ENCODE measurements at places on chromosomes 7 and 10.

- DNase-seq: no peak
Observed at GRCh38 chr7:104922182-104923009, 91.6 kb upstream of the KMT2E start.

DNA sequence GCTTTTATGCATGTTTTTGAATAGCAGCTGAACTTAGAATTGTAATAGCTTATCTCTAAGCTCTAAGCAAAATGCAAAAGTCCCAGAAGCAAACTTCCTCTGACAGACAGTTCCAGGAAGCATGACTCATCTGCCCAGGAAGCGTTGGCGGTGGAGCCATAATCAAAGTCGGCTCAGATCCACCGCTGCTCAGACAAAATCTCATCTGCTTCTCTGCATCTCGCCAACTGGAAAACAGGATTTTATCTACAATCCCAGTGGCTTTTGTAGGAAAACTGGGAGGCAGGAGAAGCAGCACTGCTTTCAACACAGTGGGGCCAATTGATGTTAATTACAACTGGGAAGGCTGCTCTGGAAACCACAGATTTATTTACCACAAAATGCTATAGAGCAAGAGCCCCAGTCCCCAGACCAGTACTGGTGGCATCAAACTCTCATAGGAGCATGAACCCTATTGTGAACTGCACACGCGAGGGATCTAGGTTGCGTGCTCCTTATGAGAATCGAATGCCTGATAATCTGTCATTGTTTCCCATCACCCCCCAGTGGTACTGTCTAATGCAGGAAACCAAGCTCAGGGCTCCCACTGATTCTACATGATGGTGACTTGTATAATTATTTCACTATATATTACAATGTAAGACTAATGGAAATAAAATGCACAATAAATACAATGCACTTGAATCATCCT, 99.9 kb downstream of the CUBN start:
- no peak for DNase-seq

- peak; percentile 29 for DNase-seq
Observed at GRCh38 chr10:96794836-96795733, 37.0 kb upstream of the LCOR start.

DNA sequence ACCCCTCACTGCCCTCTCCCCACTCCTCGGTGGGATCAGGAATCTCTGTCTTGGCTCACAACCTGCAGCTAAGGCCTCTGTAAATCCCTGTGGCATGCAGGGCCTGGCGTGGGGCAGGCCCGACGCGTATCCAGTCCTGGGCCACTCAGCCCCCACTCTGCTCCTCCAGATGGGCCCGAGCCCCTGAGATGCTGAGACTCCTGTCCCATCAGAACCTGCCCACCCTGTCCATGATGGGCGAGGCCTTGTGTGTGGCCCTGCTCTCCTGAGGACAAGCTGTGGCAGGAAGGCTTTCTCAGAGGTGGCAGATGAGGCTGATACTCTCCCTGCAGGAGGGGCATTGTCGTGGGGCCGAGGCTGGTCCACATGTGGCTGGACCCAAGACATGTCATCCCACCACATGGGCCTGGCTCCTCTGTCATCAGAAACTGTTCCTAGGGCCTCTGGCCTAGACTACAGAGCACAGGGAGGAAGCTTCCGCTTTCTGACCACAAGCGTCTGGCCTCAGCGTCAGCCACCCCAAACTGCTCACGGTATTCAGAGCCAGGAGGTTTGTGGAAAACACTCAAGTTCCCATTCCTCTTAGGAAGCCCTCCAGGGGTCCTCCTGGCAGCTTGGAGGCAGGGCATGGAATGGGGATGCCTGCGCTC, 6.0 kb downstream of the ALOX5 start:
- no peak for DNase-seq

- DNase-seq: peak; percentile 31
Observed at GRCh38 chr10:20257422-20257821, 441.2 kb downstream of the PLXDC2 start.

DNA sequence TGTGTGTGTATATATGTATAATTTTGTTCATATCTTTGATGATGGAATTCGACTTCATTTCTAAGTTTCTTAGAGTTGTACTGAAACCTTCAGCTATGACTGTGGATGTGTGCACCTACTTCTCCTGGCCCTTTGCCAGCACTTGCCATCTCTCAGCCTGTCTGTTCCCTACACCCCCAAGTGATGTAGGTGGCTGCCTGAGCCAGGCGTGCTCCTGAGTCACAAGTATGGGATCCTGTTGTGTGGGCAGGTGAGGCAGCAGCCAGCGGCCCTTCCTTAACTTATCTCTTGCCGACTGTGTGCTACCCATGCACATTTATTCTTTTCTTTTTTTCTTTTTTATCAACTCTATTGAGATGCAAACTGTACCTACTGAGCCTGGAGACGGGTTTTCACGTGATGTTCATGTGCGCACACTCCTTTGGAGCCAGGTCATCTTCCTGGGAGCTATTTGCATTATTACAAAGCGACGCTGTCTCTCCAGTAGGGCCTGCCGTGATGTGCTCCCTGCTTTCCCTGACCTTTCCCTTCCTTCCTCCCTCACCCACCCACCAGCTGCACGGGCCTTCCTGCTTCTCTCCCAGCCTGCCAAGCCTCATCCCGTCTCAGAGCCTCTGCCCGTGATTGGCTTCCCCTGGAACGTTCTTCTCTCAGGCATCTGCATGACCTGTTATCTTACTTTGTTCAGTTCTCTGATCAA, 31.3 kb upstream of the GALNT11 start:
- peak; percentile 22 for DNase-seq

DNA sequence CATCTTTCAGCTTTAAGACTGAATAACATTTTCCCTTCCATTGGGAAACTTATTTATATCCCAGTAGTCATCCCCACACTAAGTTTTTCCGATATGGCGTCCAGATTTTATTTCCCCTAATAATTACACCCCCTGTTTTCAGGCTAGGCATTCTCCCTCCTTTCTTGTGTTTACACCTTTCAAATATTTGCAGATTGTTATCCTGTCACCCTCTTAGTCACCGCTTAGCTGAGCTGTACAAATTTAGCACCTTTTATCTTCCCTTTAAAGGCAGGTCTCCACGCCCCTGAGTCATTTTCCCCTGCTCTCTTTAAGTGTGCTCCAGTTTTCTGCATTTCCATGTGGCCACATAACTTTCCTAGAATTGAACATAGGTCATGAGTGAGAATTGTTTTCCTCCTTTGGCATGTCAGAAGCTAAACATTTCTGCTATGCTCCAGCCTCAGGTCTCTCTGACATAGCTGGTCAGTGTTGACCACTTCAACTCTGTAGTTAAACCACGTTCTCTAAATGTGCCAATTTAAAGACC, 47.4 kb downstream of the LRRC4 start:
- no peak for DNase-seq

- no peak for DNase-seq
Observed at GRCh38 chr10:113278221-113278620, 274.6 kb upstream of the HABP2 start.

DNA sequence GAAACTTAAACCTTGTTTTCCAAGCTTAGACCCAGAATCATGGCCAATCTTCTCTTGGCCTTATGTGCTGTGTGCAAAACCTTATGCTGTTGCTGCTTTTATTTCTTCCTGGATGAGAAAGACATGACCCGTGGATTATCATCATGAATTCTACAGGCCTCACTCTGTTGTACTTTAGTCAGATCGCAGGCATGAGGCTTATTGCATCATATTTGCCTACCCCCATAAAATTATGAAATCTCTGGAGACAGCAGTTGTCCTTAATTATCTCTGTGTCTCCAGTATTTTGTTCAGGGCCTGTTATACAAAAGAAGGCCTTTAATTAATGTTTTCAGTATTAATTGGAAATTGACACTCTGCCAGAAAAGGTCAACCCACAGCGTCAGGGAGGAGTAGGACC, 71.6 kb downstream of the PLCE1 start:
- no peak for DNase-seq

DNA sequence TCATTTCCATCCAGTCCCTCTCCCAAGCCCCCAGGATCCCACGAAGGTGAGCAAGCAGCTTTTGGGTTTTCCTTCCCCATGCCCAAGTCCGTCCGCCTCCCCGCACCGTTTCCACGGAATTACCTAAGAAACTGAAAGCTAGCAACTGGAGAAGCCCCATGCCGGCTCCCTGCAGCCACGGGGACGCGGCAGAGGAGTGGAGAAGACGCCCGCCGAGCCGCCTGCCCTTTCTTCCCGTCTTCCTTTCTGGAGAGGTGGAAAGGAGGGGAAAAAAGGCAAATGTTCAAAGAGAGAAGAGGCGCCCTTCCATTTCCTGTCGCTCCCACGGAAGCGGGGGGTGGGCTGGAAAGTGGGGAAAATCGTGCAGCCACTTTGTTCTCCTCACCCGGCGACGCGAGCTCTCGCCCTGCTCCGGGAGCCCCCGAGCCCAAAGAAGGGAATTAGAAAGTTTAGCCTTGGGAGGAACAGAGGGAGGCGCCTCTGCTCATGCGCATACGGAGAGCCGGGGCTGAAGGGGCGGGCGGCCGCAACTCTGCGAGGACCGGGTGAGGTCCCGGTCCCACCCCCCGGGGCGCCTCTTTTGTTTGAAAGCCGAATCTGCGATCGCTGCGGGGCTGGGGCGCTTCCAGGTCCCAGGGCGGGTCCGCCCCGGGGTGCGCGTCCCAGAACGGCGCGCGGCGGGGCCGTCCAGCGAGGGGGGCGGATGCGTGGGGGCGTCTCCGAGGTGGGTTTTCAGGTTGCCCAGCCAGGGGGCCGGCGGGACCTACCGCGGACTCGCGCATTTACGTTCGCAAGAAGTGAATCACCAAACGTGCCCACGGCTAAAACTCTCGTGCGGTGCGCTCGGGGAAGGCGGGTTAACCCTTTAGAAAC, at the start of gene LAMB1:
Gene LAMB1, minus strand, starts transcription at position 436 of the 873 bp plus-strand sequence. Its CDS starts 276 bp downstream, at position 160.
- DNase-seq: peak; percentile 90

DNA sequence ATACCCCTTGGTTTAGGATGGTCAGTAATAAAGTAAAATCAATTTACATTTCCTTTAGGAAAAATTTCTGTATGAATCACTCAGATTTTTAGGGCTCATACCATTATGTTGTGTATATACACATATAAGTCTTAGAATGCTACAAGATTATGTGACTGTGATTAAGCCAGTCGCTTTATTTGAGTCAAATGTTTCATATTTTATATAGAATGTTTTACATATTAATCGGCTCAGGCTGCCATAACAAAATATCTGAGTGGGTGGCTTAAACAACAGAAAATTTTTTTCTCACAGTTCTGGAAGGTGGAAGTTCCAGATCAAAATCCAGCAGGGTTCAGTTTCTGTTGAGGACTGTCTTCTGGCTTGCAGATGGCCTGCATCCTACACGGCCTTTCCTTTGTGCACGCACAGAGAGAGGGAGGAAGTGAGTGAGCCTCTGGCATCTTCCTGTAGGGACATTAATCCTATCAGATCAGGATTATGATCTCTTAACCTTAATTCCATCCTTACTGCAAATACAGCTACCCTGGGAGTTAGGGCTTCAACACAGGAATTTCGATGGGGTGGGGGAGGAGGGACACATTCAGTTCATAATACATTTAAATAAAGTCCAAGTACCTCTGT, 198.0 kb downstream of the PHF14 start:
- no peak for DNase-seq

DNA sequence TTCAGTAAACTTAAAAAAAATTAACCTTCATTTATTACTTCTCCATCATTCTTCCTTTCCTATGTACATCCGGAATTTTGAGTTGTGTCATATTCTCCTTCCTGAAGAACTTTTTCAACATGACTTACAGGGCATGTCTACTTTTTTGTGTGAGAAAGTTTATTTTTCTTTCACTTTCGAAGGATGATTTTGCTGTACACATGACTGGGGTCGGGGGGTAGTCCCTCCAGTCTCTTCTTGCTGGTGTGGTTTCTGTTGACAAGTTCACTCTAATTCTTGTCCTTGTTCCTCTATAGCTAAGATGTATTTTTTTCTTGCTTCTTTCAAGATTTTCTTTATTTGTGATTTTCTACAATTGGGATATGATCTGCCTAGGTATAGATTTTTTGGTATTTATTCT, 55.8 kb downstream of the INPP5A start:
- DNase-seq: no peak

GRCh38 chr7:27943241-27943640, 203.3 kb downstream of the TAX1BP1 start:
- DNase-seq: no peak

- no peak for DNase-seq
Observed at GRCh38 chr7:90251304-90251635, 6.3 kb downstream of the CFAP69 start.

Measured in iPS-NIHi11 (cell line).